ENCODE measurements at places on chromosomes 5 and 9. TPM values are rescaled to one million over a fixed set of nuclear protein-coding genes. Genes with fewer than 3 reads are reported as not detected.

Gene PCDHAC1
- not detected for total RNA-seq

Gene NTNG2
- not detected for total RNA-seq

Gene SLC45A2
- total RNA-seq = not detected

Gene C5orf58
- not detected for total RNA-seq

Gene HBEGF
- total RNA-seq = 90.7 TPM

Gene MAST4
- 35.0 TPM for total RNA-seq

Gene PDZD2
- total RNA-seq = 4.5 TPM

Gene TYRP1
- 0.34 TPM for total RNA-seq

Gene C9orf50
- total RNA-seq = 0.47 TPM

Gene SLCO6A1
- total RNA-seq = not detected

Gene VLDLR
- total RNA-seq = 1.4 TPM

Gene GARIN3
- total RNA-seq = not detected

Gene RANBP3L
- not detected for total RNA-seq

Gene IGIP
- total RNA-seq = 2.2 TPM

Gene LAMC3
- total RNA-seq = 0.20 TPM

Gene OBP2B
- not detected for total RNA-seq

Gene SLCO4C1
- total RNA-seq = not detected

Gene MEGF9
- 5.8 TPM for total RNA-seq

Gene PCDHGA3
- 0.49 TPM for total RNA-seq

Gene CTXN3
- total RNA-seq = not detected

Gene PLPPR1
- 0.07 TPM for total RNA-seq

Gene SKIC3
- 80.4 TPM for total RNA-seq

Gene ANXA6
- 248 TPM for total RNA-seq

Gene SERINC5
- 5.0 TPM for total RNA-seq

Gene PDLIM4
- total RNA-seq = 40.4 TPM

Gene MARVELD2
- total RNA-seq = 2.3 TPM

Gene C9orf78
- 57.3 TPM for total RNA-seq

Gene TXNDC8
- not detected for total RNA-seq

Gene SPATA31E1
- not detected for total RNA-seq

Gene PPP1R2B
- total RNA-seq = 0.07 TPM

Gene FSD1L
- 1.9 TPM for total RNA-seq

Gene SOX30
- total RNA-seq = not detected

Gene FLT4
- total RNA-seq = 51.0 TPM

Gene CARD9
- total RNA-seq = under 0.01 TPM

Gene RGS7BP
- 0.20 TPM for total RNA-seq

Gene KCNV2
- total RNA-seq = not detected

Gene NSG2
- not detected for total RNA-seq

Gene NRARP
- total RNA-seq = 35.8 TPM

Gene NOXA1
- not detected for total RNA-seq

Gene NR4A3
- total RNA-seq = 0.20 TPM

Gene PSIP1
- 44.6 TPM for total RNA-seq

Gene MCC
- 23.8 TPM for total RNA-seq

Gene CERCAM
- 19.5 TPM for total RNA-seq

Gene FOXD4L3
- not detected for total RNA-seq

Gene MZB1
- total RNA-seq = not detected

Gene FREM1
- total RNA-seq = not detected

Gene ARID3C
- not detected for total RNA-seq

Gene SPATA31A3
- total RNA-seq = not detected

Gene FGF18
- total RNA-seq = not detected

Gene STK10
- 43.8 TPM for total RNA-seq

Gene DAPK1
- 13.8 TPM for total RNA-seq

Gene NMUR2
- not detected for total RNA-seq

Gene MOB3B
- total RNA-seq = 0.30 TPM

Data from mammary microvascular endothelial cell (primary cell).